ENCODE measurements at places on chromosomes 6 and 20.

GRCh38 chr20:3786126-3786484 lies 435 bp downstream of the CENPB start:
- DNase-seq = no peak

DNA sequence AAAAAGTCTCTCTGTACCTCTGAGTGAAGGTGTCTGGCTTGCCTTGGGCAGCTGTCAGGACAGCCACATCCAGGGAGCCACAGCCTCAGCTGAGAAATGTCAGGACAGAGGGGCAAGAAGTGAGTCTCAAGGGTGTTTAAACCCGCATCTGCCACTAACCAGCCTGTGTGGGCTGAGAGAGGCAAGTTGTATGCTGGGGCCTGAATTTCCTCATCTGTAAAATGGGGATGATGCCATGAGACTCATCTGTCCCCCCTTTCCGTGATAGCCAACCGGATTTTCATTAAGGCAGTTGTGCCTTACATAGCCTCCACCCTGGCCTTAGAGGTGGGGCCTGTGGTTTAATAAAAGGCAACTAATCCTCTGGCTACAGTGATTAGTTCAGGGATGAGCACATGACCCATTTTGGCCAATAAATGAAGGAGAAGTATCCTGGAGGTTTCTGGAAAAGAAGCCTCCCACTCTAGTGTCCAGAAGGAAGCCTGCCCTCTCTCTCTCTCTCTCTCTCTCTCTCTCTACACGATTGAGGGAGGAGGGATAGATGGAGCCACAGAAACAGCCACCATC lies 79.3 kb downstream of the BMP7 start:
- no peak for DNase-seq

DNA sequence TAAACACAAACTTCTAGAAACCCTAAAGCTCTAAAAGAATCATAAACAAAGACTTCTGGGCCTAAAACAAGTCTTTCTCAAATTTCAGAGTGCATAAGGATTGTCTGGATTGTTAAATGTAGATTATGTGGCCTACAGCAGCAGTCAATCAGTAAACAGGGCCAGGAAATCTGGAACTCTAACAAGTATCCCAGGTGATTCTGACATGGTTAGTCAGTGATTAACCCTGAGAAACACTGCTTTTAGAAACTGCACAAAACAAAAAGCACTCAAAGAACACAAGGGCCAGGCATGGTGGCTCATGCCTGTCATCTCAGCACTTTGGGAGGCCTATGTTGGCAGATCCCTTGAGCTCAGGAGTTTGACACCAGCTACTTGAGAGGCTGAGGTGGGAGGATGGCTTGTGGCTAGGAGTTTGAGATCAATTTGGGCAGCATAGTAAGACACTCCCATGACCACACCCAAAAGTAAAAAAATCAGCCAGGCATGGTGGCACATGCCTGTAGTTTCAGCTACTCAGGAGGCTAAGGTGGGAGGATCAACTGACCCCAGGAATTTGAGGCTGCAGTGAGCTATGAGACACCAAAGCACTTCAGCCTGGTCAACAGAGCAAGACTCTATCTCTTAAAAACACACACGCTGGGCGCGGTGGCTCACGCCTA lies 5.9 kb downstream of the MED20 start:
- DNase-seq = no peak

- DNase-seq = no peak
Observed at GRCh38 chr6:95660544-95660943, 83.2 kb downstream of the MANEA start.

GRCh38 chr6:49923826-49924225 lies 40.1 kb downstream of the DEFB114 start:
- DNase-seq = no peak

DNA sequence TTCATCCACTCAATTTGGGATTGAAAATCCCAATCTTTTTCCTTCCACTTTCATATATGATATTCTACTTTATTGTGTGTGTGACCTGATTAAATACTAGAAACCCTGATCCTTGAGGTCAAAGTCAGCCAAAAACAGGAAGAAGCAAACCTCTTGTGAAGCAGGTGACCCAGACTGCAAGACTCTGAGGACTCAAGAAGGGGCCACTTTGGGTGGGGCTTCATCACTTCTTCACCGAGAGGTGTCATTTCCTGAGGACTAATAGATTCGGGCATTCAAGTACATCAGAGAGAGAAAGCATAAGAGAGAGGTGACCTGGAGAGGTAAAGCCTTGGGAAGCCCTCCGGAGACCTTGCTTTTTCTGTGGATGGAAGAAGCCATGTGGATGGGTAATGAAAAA lies 129.0 kb downstream of the CFAP61 start:
- DNase-seq = no peak

GRCh38 chr20:45934046-45934585 lies 367 bp upstream of the PCIF1 start:
- DNase-seq = peak; percentile 73

- no peak for DNase-seq
Observed at GRCh38 chr20:24502661-24503060, 33.2 kb downstream of the SYNDIG1 start.

- DNase-seq = no peak
Observed at GRCh38 chr6:21972516-21972915, 324.3 kb downstream of the PRL start.

GRCh38 chr6:169022079-169022478 lies 231.6 kb downstream of the THBS2 start:
- DNase-seq = no peak

- DNase-seq = no peak
Observed at GRCh38 chr6:24845578-24845977, 46.9 kb upstream of the ARMH2 start.

DNA sequence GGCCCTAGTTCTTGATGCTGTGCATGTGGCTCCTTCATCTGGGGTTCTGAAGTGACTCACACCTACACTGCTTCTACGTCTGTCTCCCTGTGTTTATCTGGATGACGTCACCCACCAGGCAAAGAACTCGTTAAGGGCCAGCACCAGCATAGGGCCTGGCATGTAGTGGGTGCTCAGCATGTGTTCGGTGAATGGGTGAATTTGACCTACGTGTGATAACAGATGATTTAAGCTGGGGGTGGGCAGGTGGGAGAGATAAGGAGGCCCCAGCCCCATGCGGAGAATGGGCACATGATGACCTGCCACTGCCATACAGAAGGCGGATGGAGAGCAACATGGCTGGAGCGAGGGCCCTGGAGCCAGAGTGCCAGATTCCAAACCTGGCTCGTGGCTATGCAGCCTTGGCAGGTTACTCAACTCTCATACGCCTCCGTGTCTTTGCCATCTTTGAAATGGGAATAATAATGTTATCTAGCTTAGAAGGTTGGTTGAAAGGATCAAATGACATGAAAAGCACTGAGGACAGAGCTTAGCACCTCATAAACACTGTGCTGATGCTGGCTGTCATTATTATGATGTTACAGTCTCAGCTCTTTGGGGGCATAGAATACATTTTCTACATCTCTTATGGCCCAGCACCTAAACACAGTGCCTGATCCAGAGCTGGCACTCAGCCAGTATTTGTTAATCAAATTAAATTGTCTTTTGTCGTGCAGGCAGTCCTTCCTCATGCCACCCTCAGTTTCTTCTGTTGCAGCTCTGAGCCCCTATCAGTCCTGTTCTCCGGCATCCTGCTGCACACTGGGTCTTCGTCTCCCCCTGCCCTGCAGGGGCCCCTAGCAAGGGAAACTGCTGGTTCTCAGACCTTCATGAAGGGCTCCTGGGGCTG lies 39.6 kb downstream of the VEGFA start:
- no peak for DNase-seq

DNA sequence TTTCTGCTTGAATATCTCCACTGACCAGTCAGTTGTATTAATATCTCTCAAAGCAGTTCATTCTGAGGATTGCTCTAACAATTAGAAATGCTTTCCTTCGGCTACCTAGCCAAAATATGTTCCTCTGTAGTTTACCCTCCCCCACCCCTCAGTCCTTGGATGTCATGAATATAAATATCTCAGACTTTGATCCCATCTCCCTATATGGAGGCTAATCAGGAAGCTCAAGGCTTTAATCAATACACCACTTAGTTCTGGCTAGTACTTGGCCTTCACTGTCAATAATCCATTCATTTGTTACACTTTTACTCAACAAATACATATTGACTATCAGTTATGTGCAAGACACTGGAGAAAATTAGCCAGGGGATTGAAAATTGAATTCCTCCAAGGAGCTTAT lies 60.1 kb downstream of the CLIC5 start:
- DNase-seq = no peak

GRCh38 chr6:158040804-158041347 lies 59.2 kb downstream of the SYNJ2 start:
- no peak for DNase-seq

- no peak for DNase-seq
Observed at GRCh38 chr6:85920782-85921181, 278.1 kb upstream of the SYNCRIP start.

DNA sequence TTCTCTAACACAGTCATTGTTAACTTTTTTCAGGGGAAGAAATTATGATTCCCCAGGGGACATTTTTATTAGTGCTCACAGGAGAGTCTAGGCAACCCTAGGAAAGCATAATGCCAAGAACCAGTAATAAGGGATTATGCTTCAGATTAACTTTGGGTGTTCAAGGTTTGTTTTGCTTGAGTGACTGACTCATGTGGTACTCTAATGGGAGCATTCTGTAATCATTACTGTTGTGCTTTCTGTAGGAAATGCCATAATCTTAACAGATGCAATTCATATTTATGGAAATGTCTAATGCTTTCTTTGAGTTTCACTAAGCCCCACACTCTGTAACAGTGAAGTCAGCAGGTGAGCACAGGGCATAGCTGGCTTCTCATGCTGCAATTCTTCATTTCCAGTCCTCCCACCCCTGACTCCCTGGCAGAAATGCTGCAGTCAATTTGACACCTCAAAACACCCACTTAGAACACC lies 263.4 kb upstream of the MAN1A1 start:
- no peak for DNase-seq

DNA sequence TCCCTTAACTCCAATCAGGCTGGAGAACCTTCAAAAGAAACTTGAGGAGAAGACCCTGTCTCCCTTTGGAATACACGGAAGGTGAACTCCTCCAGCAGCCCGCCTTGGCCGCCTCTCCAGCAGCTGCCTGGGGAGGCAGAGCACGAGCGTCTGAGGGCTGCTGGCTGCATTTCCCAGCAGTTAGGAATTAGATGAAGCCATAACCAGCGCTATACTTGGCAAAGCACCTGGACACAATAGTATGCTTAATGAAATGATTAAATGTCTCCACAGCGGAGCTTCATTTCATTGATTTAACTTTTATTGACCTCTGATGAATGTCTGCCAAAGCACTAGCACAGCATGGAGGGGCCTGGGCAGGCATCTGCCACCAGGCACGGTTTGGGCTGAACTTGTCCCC lies 73.5 kb downstream of the TMEM242 start:
- DNase-seq = no peak

DNA sequence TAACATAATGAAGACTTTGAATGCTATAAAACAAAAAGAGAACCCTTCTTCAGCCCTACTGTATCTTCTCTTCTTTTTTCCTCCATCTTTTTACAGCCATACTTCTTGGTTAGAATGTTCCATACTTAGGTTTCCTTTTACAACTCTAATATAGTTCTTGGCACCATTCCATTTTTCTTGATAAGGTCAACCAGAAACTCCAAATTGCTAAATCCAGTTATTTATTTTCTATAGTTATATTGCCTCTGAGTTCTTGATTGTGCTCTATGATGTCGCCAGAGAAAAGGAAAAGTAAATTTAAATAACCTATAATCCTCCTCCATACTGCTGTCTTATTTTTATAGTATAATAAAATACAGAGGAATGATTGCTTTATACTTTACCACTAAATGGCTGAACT lies 26.7 kb upstream of the COL10A1 start:
- no peak for DNase-seq

DNA sequence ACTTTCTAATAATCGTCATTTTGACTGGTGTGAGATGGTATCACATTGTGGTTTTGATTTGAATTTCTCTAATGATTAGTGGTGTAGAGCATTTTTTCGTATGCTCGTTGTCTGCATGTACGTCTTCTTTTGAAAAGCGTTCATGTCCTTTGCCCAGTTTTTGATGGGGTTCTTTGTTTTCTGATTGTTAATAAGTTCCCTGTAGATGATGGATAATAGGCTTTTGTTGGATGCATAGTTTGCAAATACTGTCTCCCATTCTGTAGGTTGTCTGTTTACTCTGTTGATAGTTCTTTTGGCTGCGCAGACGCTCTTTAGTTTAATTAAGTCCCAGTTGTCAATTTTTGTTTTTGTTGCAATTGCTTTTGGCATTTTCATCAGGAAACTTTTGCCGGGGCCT lies 32.3 kb upstream of the XRN2 start:
- no peak for DNase-seq

GRCh38 chr6:142474531-142475289 lies 172.9 kb downstream of the ADGRG6 start:
- peak; percentile 71 for DNase-seq

DNA sequence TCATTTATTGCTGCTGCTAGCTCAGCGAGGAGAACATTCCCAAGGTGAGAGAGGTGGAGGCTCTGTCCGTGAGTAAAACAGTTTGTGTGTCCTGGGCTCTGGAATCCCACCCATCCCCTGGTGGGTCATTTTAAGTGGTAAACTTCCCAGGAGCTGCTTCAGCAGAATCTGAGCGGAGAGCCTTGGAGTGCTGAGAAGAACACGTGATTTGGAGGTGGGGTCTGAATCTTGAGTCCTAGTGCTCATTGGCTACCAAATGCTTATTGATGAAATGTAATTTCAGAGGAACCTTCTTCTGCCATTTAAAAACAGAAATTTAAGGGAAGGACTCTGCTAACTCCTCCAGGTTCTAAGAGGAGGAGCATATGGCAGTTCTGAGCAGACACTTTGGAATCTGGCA lies 132.4 kb downstream of the CDH26 start:
- no peak for DNase-seq

DNA sequence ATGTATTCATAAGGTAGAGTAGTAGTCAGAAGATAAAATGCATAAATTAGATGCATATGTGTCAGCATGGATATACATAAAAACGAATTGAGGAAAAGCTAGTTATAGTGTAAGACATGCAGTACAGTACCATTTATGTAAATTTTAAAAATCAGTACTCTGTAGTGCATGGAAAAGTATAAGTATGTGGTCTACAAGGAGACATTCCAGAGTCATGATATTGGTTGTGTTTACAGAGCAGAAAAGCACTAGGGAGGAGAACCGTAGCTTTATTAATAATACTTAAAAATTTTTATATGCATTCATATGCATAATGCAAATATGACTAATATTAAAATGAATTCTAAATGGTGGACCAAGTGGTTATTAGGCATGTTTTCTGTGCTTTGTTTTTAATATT lies 220.0 kb downstream of the ZFAND3 start:
- no peak for DNase-seq

DNA sequence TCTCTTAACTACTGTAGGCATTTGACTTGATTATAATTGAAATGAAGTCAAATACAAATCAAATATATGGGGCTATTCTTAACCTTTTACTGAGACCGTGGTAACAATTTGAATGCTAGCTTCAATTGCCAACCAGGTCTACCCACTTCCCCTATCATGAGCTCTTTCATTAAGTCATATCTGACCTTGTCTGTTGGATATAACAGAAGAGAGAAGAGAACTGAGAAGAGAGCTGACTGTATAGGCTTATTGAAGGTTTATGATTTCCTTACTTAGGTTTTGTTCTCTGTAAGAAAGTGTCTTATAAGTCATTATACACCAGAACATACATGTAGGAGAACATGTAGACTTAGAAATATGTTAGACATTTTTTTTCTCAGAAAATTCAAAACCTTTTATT lies 549.4 kb downstream of the COL12A1 start:
- DNase-seq = no peak
